ENCODE measurements at places on chromosomes 16 and 17.

DNA sequence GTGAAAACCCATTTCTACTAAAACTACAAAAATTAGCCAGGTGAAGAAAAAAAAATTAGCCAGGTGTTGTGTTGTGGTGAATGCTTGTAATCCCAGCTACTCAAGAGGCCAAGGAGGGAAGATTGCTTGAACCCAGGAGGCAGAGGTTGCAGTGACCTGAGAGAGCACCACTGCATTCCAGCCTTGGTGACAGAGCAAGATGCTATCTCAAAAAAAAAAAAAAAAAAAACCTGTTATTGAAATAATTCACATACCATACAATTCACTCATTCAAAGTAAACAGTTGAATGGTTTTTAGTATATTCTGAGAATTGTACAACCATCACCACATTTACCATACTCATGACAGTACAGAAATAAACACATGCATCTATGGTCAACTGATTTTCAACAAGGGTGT lies 31.0 kb downstream of the ZNRF1 start:
- DNase-seq, result no peak

DNA sequence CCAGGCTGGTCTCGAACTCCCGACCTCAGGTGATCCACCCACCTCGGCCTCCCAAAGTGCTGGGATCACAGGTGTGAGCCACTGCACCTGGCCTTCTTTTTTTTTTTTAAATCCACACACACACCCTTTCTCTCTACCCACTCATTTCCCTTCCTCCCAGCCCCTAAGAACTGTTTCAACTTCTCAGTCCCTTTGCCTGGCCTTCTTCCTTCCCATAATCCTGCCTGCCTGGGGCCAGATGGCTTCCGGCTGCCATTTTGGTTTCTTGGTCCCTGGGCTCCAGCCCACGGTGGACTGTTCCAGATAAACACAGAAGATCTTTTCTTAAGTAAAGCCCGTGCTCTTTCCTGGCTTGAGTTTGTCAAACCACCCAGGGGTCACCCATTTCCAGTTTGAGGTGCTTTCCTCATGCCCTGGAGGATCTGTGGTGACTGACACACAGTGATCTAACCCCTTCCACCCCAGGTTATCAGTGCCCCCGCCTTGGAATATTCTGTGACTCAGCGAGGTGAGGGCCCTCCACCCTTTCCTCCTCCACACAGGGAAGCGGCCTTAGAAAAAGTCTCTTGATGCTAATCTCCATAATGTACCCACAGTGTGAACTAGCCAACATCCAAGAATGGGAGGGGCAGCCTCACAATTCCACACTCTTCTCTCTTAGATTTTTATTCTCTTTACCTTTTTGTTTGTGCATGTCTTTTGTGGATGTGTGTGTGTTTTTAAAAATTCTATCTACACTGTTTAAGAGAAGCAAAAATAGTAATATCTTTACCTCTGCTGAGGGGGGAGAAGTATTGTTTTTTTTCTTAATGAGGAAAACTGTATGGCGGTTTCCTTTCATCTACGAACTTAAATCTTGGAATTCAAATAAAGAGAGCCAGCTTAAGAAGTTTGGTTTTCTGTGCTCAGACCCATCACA lies 60.0 kb downstream of the CRISPLD2 start:
- no peak for DNase-seq

DNA sequence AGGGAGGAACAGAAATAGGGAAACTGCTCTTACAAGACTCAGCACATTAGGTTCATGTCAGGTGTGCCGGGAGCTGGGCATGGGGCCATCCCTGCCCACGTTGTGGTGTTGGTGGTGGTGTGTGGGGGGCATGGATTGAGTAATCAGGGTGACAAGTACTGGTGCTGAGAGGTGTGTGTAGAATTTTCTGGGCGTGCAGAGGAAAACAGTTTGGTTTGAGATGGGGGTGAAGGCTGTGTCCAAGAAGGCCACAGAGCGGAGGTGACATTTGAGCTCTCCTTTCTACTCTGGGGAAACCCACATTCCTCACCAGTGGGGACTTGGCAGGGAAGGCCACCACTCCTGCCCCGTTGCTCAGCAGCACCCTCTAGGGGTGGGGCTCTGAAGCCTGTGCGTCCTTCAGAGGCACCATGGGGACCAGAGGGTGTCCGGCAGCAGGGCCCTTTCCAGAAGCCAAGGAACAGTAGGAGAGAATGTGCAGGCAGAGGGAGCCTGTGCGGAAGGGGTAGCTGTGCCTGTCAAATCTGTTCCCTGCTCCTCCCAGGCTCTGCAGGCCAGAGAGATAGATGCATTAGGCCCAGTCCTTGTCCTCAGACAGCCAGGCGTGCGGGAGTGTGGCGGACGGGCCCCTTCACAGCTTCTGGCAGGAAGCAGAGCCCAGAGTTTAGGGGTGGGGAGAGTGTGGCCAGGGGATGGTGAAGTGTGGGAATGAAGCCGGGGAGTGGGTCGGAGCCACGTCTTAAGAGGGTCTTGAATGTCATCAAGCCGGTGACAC lies 48.7 kb upstream of the GSE1 start:
- DNase-seq, result no peak

GRCh38 chr16:1909561-1910231 lies 8.5 kb downstream of the HS3ST6 start:
- DNase-seq, result no peak

GRCh38 chr17:17089796-17090641 lies 47.8 kb downstream of the MPRIP start:
- DNase-seq, result no peak
